Right lobe of liver (tissue), 6 donors: ENCODE measurements at places on chromosomes 13 and 19. TPM values are rescaled to one million over a fixed set of nuclear protein-coding genes. Genes with fewer than 3 reads are reported as not detected.
A peak's percentile ranks its signal among the peaks of the same experiment; 100 is the strongest.

DNA sequence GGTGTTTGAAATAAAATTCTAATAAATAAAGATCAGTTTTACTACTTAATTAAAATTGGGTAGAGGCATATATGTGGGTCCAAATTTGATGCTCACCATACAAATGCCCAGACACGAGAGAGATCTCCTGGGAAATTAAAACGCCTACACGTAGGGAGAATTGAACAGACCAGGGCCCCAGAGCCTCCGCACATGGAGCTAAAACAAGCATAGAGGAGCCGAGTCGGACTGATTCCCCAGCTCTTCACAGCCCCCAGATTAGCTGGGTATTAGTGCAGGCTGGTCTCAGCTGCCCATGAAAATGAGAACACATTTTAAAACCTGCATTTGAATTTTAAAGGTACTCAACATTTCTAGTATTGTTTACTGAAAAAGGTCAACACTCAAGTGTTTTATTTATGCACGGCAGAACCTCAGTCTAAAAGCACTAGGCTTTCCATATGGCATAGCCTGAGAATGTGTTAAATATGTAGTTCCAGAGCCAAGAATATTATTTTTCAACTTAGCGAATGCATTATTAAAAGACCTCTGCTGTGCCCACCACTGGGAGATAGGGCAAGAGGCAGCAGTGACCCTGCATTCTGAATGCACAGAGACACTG lies 344.8 kb downstream of the ENOX1 start:
- DNase-seq, result no peak

DNA sequence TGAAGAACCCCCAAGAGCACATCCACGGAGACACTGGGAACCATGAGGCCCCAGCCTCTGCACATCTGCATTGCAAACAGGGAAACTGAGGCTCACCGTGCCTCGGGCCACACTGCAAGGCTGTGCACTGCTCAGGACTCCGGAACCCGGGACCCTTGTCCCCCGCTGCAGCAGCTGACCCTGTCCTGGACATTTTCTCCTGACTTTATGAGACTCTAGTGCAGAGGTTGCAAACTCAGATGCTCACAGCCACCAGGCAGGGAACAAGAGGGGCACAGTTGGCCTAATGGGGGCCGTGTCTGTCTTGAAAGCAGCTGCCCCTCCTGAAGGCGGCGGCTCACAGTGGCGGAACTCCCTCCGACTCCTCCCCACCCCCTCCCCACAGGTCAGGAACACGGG lies 16.5 kb upstream of the IGLON5 start:
- no peak for DNase-seq

GRCh38 chr13:40130871-40131636 lies 475.6 kb downstream of the COG6 start:
- no peak for DNase-seq

Gene ZNF8
- total RNA-seq, result 1.0 TPM

DNA sequence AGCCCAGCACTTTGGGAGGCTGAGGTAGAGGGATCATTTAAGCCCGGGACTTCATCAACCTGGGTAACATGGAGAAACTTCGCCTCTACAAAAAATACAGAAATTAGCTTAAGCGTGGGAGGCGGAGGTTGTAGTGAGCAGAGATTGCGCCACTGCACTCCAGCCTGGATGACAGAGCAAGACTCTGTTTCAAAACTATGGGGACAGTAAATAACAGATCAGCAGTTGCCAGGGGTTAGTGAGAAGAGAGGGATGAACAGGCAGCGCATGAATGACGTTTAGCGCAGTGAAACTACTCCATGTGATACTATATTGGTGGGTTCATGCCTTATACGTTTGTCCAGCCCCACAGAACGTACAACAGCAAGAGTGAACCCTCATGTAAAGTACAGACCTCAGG lies 7.1 kb upstream of the ICAM3 start:
- DNase-seq, result peak; percentile 78

DNA sequence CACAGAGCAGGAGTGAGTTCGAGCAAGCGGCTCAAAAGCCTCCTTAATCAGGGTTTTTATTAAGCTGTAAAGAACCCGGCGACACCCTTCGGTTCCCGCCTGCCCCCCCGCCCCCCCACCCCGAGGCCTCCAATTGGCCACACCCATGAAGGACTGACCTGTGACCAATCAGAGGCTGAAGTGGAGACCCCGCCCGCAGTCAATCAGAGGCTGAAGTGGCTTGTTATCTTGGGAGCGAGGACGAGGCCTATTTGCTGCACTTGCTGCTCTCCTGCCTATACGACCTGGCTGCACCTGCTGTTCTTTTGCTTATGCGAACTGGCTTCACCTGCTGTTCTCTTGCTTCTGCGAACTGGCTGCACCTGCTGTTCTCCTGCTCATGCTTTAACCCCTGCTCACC lies 844.9 kb downstream of the OLFM4 start:
- DNase-seq, result no peak

DNA sequence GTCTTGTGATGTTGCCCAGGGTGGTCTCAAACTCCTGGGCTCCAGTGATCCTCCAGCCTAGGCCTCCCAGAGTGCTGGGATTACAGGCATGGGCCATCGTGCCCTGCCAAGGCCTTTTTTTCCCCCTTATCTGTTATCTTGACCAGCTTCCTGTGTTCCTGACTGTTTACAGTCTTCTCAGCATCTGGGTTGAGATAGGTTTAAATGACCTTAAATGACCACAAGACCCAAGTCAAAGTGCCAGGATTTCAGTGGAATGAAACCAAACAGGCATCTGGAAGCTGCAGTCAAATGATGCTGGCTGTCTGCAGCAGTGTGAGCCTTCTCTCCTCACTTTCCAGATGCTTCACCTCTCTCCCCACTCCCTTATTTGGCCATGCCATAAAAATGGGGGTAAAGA lies 114.2 kb upstream of the CLDN10 start:
- DNase-seq, result no peak

GRCh38 chr13:106573284-106573846 lies 5.4 kb upstream of the ARGLU1 start:
- DNase-seq, result no peak

Gene ERICH6B
- total RNA-seq, result not detected

Gene GPC6
- total RNA-seq, result 18.6 TPM

DNA sequence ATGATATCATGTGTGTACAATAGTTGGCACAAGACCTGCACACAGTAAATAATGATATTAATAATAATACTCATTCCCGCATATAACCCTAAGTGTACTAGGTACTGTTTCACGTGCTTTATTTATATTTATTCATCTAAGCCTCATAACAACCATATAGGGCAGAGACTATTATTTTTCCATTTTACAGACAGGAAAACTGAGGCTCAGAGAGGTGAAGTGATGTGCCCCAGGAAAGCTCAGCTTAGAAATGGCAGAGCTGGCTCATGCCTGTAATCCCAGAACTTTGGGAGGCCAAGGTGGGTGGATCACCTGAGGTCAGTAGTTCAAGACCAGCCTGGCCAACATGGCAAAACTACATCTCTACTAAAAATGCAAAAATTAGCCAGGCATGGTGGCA lies 13.6 kb downstream of the ACP7 start:
- no peak for DNase-seq

- no peak for DNase-seq
Measured at GRCh38 chr13:25988661-25989060, 63.2 kb downstream of the SHISA2 start.

DNA sequence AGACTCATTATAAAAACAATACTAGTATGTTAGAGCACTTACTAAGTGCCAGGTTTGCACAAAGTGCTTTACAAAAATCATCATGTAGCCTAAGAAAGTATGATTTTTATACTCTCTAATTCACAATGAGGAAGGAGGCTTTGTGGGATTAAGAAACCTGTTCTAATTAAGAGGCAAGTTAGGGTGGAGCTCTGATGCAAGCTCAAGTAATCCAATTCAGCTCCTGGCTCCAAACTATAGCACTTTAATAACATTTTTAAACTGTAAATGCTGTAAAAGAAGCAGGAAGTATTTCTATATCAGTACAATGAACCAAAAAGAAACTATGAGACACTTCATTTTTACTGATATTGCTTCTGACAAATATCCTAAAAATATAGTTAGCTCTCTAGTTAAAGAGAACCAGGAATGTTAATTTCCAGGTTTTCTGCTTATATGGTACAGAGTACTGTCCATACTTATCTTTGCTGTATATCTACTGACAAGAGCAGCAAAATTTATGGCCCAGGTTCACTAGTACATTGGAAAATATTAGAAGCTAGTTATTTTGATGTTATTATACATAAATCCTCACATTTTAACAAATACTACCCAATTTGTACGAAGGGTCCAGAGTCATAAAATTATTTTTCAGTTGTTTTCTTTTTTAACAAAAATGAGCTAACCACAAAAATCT lies 482.0 kb downstream of the DIAPH3 start:
- no peak for DNase-seq

- no peak for DNase-seq
Measured at GRCh38 chr13:55245005-55245644, 1895.6 kb upstream of the PRR20A start.

- no peak for DNase-seq
Measured at GRCh38 chr19:19436137-19436691, 30.7 kb downstream of the GATAD2A start.

Gene TSHZ3
- 1.2 TPM for total RNA-seq

GRCh38 chr13:82739881-82740280 lies 1142.4 kb downstream of the SLITRK1 start:
- no peak for DNase-seq

Gene LILRA5
- total RNA-seq, result 1.1 TPM

DNA sequence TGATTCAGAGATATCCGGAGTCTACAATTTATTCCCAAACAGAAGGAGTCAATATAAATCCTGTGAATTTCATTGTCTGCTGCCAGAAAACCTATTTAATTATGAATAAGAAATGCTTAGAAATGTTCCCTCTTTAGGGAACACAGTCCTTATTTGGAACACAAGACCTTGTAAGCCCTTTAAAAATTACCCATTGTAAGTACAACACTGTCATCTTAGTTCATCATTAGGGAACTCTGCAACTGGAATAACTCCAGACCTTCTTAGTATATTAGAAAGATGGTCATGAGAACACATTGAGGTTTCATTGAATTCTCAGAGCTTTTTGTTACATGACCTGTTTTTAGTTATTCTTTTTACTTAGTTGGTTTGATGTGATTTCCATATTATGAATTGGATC lies 548.5 kb upstream of the KLF12 start:
- DNase-seq, result no peak

DNA sequence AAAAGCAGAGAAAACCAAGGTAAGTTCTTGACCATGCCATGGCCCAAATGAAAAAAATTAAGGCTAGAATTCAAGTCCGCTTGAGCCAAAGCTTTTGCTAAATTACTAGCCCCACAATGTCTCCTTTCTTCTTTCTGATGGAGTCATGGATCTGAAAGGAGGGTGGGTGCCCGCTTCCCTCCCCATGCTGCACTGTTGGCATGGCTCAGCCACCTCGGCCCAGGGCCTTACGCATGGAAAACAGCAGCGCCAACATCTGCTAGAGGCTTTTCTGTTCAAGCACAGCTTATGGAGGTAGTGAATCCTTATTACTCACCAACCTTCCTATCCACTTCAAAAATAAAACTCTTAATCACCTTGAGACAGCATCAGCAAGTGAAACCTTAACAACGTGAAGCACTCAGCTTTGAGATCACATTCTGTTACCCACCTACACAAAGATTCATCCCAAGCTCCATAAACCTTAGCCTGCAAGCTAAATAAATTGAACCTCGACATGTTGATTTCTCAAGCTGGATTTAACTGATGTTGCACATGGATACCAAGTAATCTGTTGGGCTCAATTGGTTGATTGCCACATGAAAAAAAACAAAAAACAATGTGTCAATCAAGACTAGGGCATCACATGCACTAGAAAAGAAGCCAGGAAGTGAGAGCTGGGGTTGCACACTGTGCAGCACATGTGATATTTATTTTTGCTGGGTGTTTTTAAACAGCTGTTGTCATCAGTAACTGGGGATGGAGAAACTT lies 43.4 kb downstream of the TPT1 start:
- no peak for DNase-seq

Gene GSX1
- total RNA-seq, result not detected

GRCh38 chr13:20990910-20991525 lies 70.4 kb downstream of the LATS2 start:
- DNase-seq, result no peak

DNA sequence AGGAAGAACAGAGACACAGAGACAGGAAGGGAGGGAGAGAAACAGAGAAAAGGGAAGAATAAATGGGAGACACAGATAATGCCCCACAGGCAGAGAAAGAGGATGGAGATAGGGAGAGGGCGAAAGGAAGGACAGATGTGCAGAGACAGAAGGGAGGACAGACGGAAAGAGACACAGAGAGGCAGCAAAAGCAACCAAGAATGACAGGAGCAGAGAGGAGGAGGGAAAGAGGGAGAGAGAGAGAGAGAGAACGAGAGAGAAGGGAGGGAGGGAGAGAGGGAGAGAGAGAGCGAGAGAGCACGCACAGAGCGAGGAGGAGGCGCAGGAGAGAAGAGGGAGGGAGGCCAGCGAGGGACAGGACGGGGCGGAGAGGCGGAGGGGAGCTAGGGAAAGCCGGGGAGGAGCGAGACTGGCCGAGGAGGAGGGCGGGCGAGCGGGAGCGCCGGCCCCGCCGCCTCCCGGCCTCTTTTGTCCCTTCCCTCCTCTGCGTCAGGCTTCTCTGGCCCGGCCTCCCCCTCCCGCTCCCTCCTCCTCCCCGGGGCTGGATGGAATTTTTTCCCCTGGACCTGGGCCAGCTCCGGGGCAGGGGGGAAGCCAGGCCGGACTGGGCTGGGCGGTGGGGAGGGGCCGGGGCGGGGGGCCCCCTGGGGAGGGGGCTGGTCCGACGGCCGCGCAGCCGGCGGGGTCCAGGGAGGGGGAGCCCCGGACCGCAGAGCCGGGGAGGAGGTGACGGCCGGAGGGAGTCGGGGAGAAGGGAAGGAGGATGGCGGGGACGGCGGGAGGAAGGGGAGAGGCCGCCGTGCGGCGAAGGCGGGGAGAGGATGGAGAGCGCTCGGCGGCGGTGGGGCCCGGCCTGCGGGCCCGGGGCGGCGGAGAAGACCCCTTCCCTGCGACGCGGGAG lies 4.2 kb upstream of the SPACA6 start:
- DNase-seq, result peak; percentile 82

DNA sequence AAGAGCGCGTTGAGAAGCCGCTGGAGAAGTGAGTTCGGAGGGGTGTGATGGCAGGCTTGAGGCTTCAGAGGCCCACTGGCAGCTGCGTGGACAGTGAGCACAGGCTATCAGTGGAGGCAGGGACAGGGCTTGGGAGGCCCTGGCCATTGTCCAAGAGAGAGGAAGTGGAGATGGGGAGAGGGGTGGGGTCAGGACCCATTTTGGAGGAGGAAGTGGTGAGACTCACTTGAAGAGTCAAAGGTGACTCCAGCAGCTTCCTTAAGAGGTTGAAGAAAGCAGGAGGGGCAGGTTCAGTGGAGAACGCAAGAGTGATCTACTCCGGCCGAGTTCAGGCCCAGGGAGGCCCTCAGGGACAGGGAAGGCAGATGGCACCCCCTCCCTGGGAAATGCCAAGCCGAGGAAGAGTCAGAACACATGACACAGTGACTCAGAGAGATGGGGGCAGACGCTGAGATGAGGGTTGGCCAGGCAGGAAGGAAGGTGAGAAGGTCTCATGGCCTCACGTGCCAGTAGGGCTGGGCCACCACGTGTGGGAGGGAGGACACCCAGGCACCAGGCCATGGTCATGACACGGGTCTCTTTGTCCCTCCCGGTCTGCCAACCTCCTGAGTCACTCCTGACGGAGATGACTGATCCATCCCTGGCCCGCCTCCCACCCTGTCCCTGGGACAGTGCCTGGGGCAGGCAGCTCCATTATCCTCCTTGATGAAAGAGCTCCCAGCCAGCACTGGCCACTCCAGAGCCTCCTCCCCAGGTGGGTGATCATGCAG lies 10.1 kb upstream of the CD22 start:
- peak; percentile 81 for DNase-seq

Gene KLK10
- total RNA-seq, result not detected

Gene BCL3
- total RNA-seq, result 32.8 TPM
